Mesenteric fat pad (tissue), 1 donor: ENCODE measurements at places on chromosomes 3 and 15. TPM values are rescaled to one million over a fixed set of nuclear protein-coding genes. Genes with fewer than 3 reads are reported as not detected.

RASL12 gene
- 4.7 TPM for total RNA-seq

CYP1A2 gene
- not detected for total RNA-seq

EPHB3 gene
- total RNA-seq = 1.6 TPM

WDR49 gene
- 0.64 TPM for total RNA-seq

PPM1L gene
- 12.7 TPM for total RNA-seq

OR5K2 gene
- not detected for total RNA-seq
